Suprapubic skin (tissue), 4 donors: ENCODE measurements at places on chromosomes 2 and 18. TPM values are rescaled to one million over a fixed set of nuclear protein-coding genes. Genes with fewer than 3 reads are reported as not detected.

DNA sequence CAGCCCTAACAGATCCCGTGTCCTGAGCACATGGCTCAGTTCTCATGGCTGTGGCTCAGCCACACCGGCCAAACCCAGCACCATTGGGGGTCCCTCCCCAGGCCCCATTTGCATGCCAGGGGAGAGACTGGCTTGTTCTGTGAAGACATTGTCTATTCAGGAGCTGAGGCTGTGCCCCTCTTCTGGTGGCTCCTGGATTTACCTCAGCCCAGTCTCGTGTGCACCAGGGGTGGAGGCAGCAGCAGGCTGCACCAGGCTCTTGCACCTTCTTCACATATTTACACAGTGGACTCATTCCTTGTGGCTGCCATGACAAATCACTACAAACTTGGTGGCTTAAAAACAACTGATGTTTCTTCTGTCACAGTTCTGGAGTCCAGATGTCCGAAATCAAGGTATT, 92.4 kb upstream of the ITGA6 start:
- H3K27me3 ChIP-seq, result no peaks in the 10 kb centered on the region
- no peak overlapping the region for H3K4me3 ChIP-seq
- no peaks in the 10 kb centered on the region for H3K36me3 ChIP-seq
- H3K27ac ChIP-seq, result no peak overlapping the region
- no peak for DNase-seq

DNA sequence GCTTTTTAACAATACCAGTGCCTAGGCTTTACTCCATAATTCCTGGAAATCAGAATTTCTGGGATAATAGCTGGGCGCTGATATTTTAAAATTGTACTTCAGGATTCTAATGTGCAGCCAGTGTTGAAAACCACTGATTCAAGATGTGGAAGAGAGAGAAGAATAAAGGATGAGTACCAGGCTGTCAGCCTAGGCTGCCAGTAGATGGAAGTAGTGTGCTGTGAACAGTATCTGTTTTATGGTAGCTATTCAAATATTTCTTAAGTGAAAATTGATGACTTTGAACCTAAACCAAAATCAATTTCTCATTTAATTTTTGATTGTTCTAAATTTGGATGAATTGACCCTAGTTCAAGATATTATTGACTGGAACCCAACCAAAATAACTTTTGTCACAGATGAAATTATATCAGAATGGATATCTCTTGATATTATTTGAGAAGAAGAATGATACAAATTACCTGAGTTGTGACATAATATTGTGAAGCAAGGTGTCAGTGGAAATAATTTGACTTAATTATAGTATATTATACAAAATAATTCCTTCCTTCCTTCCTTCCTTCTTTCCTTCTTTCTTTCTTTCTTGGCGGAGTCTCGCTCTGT, 88.0 kb downstream of the COMMD1 start:
- no peaks in the 10 kb centered on the region for H3K27me3 ChIP-seq
- DNase-seq, result no peak
- no peak overlapping the region for H3K4me3 ChIP-seq
- H3K36me3 ChIP-seq, result no peaks in the 10 kb centered on the region
- no peak overlapping the region for H3K27ac ChIP-seq
- H3K4me1 ChIP-seq, result peaks cover 3% of the 10 kb centered on the region

GRCh38 chr2:156541706-156542105, 105.5 kb downstream of the GPD2 start:
- H3K4me1 ChIP-seq, result peaks cover 17% of the 10 kb centered on the region
- H3K27me3 ChIP-seq, result no peaks in the 10 kb centered on the region
- H3K4me3 ChIP-seq, result no peak overlapping the region
- no peak overlapping the region for H3K27ac ChIP-seq
- H3K36me3 ChIP-seq, result no peaks in the 10 kb centered on the region

DNA sequence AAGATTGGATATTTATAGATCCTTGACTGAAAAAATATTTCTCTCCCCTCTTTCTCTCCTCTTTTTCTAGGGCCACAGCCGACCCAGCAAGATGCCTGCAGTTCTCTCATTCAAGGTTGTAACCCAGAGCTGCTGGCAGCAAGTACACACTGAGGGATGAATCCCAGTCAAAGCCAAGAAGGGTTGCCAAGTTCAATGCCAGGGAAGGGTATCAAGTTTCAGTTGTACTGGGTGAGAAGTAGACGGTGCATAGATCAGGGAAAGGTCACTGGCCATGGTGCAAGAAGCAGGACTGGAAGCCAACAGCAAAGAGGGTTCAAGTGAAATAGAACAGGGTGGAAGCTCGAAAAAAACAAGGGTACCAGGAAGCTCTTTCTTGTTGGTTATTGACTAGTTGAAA, 170.2 kb downstream of the NRP2 start:
- no peaks in the 10 kb centered on the region for H3K36me3 ChIP-seq
- H3K27me3 ChIP-seq, result no peaks in the 10 kb centered on the region
- peaks cover 10% of the 10 kb centered on the region for H3K4me1 ChIP-seq
- no peak for DNase-seq

GRCh38 chr2:233990261-233990798, 60.2 kb upstream of the SPP2 start:
- no peak overlapping the region for H3K27ac ChIP-seq
- no peaks in the 10 kb centered on the region for H3K36me3 ChIP-seq
- H3K4me1 ChIP-seq, result no peaks in the 10 kb centered on the region
- no peak for DNase-seq
- no peak overlapping the region for H3K4me3 ChIP-seq

DNA sequence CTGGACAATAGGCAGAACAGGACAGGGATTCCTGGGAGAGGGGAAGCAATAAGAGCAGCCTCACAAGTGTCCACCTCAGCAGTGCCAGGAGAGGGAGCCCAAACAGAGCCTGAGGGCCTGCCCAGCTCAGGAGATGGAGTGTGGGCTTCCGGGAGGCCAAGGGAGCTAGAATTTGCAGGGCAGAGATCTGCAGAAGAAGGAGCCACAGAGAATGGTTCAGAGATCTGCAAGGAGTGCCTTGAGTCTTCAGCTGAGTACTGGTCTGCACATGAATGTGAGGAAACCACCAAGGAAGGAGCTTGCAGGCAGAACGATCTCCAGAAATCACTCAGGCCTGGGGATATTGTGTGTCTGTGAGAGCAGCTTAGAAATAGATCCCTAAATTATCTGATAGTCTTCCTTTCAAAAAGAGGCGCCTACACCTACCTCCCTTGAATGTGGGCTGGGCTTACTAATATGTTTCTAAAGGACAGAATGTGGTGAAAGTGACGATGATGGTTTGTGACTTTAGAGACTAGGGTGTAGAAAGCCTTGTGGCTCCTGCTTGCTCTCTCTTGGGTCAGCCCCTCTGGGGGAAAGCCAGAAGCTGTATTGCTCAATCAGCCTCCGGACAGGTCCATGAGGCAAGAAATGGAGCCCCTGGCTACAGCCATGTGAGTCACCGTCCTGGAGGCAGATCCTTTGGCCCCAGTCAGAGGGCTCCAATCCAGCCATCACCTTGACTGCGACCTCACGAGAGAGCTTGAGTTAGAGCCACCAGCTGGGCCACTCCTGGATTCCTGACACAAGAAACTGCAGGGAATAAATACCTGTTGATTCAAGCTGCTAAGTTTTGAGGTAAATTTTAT, 7.6 kb upstream of the LPIN1 start:
- no peak overlapping the region for H3K4me3 ChIP-seq
- no peak overlapping the region for H3K27ac ChIP-seq
- no peaks in the 10 kb centered on the region for H3K36me3 ChIP-seq
- peak; percentile 90 for DNase-seq
- H3K27me3 ChIP-seq, result peaks cover under 1% of the 10 kb centered on the region

- H3K27ac ChIP-seq, result no peak overlapping the region
- H3K27me3 ChIP-seq, result no peaks in the 10 kb centered on the region
- peaks cover 7% of the 10 kb centered on the region for H3K4me1 ChIP-seq
Measured at GRCh38 chr2:69634196-69634821, 9.2 kb downstream of the AAK1 start.

DNA sequence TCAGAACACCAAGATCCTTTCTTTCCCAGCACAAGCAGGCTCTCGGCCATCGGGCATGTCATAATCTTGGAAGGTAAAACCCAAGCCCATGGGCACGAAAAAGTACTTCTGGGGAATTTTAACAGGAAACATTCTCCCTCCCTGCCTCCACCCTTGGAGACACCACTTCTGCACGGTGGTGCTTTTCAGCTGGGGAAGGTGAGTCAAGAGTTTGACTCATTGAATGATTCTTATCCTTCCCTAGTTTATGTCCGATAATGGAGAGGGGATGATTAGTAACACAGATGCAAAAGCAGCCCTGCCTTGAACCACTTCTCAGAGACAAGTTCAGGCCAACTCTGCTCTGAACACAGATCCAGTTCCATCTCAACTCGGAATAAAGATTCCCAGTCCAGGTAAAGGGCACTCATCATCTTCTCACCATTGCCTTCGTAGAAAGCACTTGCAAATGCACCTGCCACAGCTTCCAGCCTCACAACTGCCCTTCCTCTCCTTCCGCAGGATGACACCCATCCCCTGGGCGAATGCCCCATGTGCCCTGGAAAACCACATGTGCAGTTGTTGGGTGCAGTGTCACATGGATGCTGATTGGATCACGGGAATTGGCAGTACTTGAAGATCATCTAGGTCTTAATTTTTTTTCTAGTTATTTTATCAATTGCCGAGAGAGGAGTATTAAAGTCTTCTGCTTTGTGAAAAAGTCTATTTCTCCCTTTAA, 136.2 kb downstream of the PXDN start:
- H3K4me3 ChIP-seq, result no peak overlapping the region
- H3K27me3 ChIP-seq, result no peaks in the 10 kb centered on the region
- no peaks in the 10 kb centered on the region for H3K36me3 ChIP-seq
- no peak overlapping the region for H3K27ac ChIP-seq

- no peak overlapping the region for H3K4me3 ChIP-seq
- no peaks in the 10 kb centered on the region for H3K27me3 ChIP-seq
- peaks cover 17% of the 10 kb centered on the region for H3K4me1 ChIP-seq
- no peak overlapping the region for H3K27ac ChIP-seq
- no peak for DNase-seq
Measured at GRCh38 chr2:217330647-217331046, 470.8 kb upstream of the TNP1 start.

- no peaks in the 10 kb centered on the region for H3K27me3 ChIP-seq
- no peaks in the 10 kb centered on the region for H3K36me3 ChIP-seq
- no peak for DNase-seq
- peaks cover 25% of the 10 kb centered on the region for H3K4me1 ChIP-seq
- no peak overlapping the region for H3K4me3 ChIP-seq
- H3K27ac ChIP-seq, result peak overlapping the region; percentile 69
Measured at GRCh38 chr2:187547353-187547979, 6.8 kb downstream of the TFPI start.

DNA sequence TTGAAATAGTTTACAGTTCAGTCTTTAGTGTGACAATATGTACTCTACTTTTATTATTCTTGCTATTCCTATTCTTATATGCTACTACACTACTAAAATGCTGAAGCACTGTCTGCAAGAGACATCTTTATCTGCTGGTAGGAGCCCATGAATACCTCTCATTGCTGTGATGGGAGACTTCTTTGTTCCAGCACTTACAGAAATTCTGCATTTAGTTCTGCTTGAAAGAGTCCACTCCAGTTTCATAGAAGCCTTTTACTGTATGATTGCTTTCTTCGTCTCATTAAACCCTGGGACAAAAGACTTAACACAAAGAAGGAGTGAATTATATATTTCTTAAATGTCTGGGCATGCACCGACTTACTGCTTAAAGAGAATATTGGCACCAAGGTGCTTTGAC, 272.7 kb downstream of the CD226 start:
- no peaks in the 10 kb centered on the region for H3K27me3 ChIP-seq
- no peak for DNase-seq
- H3K36me3 ChIP-seq, result no peaks in the 10 kb centered on the region
- H3K4me1 ChIP-seq, result no peaks in the 10 kb centered on the region
- H3K27ac ChIP-seq, result no peak overlapping the region

- DNase-seq, result no peak
- H3K4me1 ChIP-seq, result peaks cover 5% of the 10 kb centered on the region
- H3K36me3 ChIP-seq, result peaks cover 2% of the 10 kb centered on the region
- no peak overlapping the region for H3K27ac ChIP-seq
- no peak overlapping the region for H3K4me3 ChIP-seq
Measured at GRCh38 chr2:25851740-25852503, 26.4 kb downstream of the ASXL2 start.

DNA sequence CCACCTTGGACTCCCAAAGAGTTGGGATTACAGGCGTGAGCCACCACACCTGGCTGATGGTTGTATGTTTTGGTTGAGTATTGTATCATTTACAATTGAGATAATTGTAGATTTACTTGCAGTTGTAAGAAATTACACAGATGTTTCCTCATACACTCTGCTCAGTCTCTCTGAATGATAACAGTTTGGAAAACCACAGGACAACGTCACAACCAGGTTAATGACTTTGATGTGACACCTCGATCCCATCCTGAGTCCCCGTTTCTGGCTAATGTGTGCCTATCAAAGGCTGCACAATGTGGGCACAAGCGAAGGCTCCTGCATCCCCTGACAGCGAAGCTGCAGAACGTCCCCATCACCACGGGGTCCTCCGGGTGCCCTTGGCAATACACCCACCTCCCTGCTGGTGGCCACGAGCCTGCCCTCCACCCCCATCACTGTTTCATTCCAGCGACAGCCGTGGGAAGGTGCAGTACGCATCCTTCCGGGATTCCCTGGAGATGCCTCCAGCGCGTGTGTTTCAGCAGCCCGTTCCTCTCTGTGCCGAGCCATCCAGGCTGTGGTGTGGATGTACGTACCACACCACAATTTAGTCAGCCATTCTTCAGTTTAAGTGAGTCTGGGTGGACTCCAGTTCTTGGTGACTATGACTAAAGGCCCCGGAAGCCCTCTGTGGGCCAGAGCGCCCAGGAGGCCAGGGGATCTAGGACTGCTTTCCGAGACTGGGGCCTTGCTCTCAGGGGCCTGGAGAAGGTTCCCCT, 4.3 kb upstream of the PDCD1 start:
- H3K36me3 ChIP-seq, result no peaks in the 10 kb centered on the region
- H3K4me3 ChIP-seq, result no peak overlapping the region
- no peak for DNase-seq
- H3K4me1 ChIP-seq, result peaks cover 31% of the 10 kb centered on the region

DNA sequence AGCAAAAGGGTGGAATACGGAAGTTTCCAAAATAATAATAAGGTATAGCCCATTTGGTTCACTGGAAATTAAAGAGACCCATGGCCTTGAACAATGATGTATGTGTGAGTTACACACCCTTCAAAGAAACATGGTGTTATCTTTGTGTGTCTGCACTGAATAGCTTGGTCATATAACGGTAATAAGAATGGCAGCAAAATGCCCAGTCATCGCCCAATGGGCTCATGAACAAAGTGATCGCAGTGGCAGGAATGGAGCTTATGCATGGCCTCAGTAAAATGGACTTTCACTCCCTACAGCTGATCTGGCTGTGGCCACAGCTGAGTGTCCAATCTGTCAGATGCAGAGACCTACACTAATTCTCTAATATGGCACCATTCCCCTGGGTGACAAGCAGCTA, 201.3 kb downstream of the RPIA start:
- no peak overlapping the region for H3K27ac ChIP-seq
- H3K4me3 ChIP-seq, result no peak overlapping the region
- peaks cover 17% of the 10 kb centered on the region for H3K27me3 ChIP-seq
- H3K4me1 ChIP-seq, result no peaks in the 10 kb centered on the region

- H3K27ac ChIP-seq, result no peak overlapping the region
- no peak overlapping the region for H3K4me3 ChIP-seq
- H3K4me1 ChIP-seq, result no peaks in the 10 kb centered on the region
- no peak for DNase-seq
Measured at GRCh38 chr2:181847198-181847556, 44.4 kb upstream of the ITPRID2 start.

GRCh38 chr2:76075126-76075525, 364.4 kb upstream of the GCFC2 start:
- H3K27me3 ChIP-seq, result no peaks in the 10 kb centered on the region
- H3K36me3 ChIP-seq, result no peaks in the 10 kb centered on the region
- no peak overlapping the region for H3K4me3 ChIP-seq
- DNase-seq, result no peak

Gene UGT1A9
- not detected for total RNA-seq

Gene SRD5A2
- not detected for total RNA-seq

Gene SYT4
- not detected for total RNA-seq

Gene NR4A2
- total RNA-seq, result 20.5 TPM

Gene ATP6V1C2
- total RNA-seq, result 816 TPM

Gene FAM161A
- 1.1 TPM for total RNA-seq

Gene MC5R
- not detected for total RNA-seq
